AG04450 (cell line): ENCODE measurements at places on chromosomes 16 and 17.

DNA sequence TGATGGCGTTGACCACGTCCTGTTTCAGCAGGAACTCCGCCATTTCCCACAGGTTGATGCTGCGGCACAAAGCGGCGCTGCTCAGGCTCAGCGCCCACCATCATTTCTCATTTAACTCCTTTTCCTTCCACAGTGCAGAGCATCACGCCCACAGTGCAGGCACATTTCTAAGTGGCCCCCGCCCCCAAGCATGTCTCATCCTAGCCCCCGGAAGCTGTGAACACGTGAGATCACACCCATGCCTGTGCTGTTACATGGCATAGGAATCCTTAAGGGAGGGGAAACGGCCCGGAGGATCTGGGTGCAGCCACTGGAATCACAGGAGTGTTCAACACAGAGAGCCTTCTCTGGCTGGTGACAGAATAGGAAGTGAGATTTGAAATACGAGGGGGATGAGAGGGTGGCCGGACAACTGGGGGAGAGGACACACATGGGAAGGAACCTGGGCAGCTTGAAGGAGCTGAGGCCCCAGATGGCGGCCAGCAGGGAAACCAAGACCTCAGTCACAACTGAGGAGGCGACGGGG, 4.7 kb downstream of the NAGPA start:
- no peak for DNase-seq

DNA sequence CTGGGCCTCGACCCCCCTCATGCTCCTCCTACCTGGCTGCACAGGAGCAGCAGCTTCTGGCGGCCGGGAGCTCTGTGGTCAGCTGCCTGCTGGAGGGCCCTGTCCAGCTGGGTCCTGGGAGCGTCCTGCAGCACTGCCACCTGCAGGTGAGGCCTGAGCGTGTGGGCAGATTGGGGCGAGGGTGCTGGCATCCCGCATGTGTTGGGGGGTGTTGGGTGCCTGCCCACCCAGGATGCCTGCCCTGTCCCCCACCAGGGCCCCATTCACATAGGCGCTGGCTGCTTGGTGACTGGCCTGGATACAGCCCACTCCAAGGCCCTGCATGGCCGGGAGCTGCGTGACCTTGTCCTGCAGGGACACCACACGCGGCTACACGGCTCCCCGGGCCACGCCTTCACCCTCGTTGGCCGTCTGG, 16.5 kb downstream of the FCSK start:
- DNase-seq, result no peak

- DNase-seq, result no peak
These were observed 211.9 kb downstream of the GSG1L start for GRCh38 chr16:27851586-27851985.

GRCh38 chr16:89507214-89507833, 879 bp upstream of the SPG7 start:
- DNase-seq, result no peak

DNA sequence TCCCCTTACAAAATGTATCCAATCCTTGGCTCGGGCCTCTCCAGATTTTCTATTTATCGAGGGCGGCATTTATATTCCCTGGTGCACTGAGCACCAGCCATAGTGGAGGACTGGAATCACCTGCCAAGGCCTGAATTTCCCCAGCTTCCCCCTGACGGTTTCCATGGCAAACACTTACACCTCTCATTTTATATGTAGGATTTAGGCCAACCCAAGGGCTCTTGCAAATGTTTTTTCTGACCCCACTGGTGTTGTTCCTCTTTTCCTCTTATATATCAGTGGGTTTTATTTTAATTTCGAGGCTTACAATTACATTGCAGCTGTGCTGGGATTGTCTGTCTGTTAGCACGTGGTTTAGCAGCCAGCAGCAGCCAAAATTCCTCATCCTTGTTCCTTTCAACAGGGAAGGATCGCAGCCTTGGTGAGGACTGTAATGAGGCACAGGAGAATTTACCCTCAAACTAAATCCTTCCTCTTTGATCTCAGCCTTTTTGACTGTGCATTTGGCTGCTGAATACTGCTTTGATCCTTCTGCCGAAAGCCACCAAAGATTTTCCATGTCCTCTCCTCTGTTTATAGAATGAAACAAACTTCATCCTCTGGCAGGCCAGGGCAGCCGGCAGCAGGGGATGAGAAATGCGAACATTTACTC, 26.5 kb upstream of the CES5A start:
- no peak for DNase-seq

DNA sequence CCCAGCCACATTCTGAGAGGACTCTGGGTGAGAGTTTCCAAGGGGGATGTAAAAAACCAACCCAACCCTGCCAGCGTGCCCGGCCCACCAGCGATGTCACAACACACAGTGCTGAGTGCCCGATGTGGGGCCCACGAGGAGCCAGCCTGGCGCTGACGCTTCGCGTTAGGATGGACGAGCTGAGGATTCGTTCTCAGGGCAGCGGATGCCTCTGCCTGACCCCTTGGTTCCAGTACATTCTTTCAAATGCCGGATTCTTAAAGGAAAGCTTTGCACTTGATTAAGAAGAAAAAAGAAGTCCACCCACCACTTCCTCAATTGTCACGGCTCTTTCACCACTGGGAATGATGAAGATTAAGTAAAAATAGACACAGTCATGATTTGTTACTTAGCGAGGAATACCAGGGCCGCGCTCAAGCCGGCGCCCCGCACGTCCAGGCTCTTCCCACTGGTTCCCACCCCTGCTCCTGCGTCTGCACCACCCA, 79.4 kb downstream of the IRF8 start:
- no peak for DNase-seq

- no peak for DNase-seq
These were observed 1.7 kb downstream of the KANSL1 start for GRCh38 chr17:46191322-46192188.

GRCh38 chr16:28991687-28992086, 6.8 kb downstream of the LAT start:
- no peak for DNase-seq

GRCh38 chr16:2147981-2148671, at the start of gene RAB26:
RAB26 (plus strand) TSS chr16:2148625; CDS start chr16:2148784, 159 bp downstream.
- DNase-seq, result no peak

- DNase-seq, result no peak
These were observed 15.5 kb upstream of the CUEDC1 start for GRCh38 chr17:57970710-57971109.

GRCh38 chr16:82476786-82477185, 150.0 kb upstream of the CDH13 start:
- no peak for DNase-seq

GRCh38 chr17:2279707-2280106, 23.9 kb downstream of the SMG6 start:
- no peak for DNase-seq

DNA sequence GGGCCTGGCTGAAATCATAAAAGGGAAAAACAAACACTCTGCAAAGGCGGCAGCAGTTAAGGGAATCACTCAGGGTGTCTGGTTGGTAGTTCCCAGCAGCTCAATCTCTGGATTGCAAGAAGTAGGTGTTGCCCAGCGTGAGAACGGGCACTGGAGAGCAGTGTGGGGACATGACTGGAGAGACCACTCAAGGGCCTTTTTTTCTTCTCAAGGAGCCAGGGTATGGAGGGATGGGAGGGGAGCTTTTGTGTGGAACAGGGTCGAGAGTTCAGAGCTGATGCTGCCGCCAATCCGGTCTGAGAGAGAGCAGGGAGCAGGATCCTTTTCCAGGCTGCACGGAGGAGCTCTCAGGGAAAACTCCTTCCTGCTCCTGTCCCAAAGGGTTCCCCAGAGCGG, 15.2 kb downstream of the SCNN1B start:
- no peak for DNase-seq

DNA sequence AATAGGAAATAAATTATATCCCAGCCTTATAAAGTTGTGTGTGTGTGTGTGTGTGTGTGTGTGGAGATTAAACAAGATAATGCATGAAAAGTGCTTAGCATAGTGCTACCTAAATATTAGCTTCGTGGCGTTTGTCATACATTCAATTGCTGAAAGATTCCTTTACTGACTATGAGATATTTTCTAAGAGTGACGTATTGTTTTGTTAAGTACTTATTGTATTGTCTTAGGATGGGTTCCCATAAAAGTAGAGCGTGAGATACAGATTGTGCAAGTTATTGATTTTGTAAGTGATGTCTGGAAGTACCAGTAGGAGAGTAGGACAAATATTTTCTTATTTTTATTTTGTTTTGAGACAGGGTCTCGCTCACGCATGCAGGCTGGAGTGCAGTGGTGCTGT, 730.0 kb downstream of the CDH8 start:
- DNase-seq, result no peak

GRCh38 chr17:57724026-57724728, 20.9 kb downstream of the CCDC182 start:
- DNase-seq, result no peak

- no peak for DNase-seq
These were observed 3.1 kb downstream of the NTHL1 start for GRCh38 chr16:2044541-2044940.

DNA sequence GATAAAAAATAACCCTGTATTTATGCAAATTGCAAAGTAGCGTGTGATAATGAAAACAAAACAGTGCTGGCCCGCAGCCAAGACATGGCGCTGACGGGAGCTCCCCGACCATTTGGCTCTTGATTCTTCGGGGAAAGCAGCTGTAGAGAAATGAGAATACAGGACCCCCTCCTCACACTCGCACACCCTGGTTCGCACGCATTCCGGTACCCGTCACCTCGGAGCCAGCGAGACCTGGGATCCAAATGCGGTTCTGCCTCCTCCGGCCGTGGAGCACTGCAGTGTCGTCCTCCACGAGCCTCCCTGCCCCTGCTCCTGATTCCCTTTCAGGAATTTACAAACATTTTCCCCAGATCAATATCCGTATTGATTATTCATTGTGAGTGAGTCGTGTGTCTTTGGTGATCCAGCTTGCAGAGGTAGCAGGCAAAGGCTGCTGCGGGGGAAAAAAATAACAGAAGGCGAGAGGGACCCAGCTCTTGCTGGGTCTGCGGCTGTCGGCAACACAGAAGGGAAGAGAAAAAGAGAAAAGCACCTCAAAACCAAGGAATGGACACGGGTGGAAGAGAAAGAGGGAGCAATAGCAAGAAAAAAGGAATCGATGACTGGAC, 184.1 kb upstream of the ZFHX3 start:
- no peak for DNase-seq

GRCh38 chr17:561116-561515, 153.5 kb downstream of the VPS53 start:
- DNase-seq, result peak; percentile 36

- no peak for DNase-seq
These were observed 58.7 kb downstream of the PLXDC1 start for GRCh38 chr17:39092692-39093230.

GRCh38 chr16:74942566-74942965, 42.4 kb downstream of the WDR59 start:
- no peak for DNase-seq

- no peak for DNase-seq
These were observed 23.0 kb downstream of the RHBDL3 start for GRCh38 chr17:32288615-32289014.

- DNase-seq, result no peak
These were observed 28.9 kb downstream of the SLC7A5 start for GRCh38 chr16:87840271-87840978.

- no peak for DNase-seq
These were observed 53.4 kb downstream of the GAS7 start for GRCh38 chr17:10144982-10145381.

DNA sequence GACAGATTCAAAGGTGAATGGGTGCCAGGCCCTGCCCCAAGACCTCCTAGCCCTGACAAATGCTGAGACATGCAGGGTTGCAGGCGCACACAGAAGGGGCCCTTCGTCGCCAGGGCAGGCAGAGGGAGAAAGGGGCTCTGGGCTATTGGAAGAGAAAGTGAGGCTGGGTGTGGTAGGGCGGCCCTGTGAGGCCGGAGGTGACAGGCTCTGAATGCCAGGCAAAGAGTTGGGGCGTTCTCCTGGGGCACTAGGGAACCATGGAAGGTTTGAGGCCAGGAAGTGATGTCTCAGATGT, 26.4 kb upstream of the NXPH3 start:
- no peak for DNase-seq

DNA sequence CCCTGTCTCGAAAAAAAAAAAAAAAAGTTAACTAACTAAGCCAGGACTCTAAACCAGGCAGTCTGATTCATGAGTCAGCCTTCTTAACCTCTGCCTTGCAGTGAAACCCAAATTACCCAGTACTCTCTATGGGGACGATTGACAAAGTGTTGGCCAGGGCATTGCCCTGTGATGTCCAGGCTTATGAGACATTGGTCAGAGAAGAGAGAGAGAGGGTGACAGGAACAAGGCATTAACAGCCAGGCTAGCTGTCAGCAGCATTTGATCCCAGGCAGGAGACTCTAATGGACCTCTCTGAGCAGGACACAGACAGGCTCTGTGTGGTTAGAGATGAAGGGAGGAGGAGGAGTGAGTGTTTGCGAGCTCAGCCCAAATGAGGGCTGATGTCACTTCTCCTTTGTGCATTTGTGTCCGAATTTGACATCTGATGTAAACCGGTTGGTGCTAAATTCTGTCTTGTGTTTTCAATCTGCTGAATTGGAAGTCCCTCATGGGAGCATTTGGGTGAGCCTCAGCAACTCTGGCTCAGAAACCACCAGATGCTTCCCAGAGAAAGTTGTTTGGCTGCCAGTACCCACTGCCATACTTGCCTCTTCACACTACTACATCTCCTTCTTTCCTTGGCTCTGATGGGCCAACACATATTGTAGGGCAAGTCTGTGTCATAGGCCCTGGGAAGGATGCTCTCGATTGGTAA, 4.3 kb upstream of the MYL4 start:
- DNase-seq, result no peak

GRCh38 chr17:77959126-77959925, 823 bp downstream of the TNRC6C start:
- no peak for DNase-seq

DNA sequence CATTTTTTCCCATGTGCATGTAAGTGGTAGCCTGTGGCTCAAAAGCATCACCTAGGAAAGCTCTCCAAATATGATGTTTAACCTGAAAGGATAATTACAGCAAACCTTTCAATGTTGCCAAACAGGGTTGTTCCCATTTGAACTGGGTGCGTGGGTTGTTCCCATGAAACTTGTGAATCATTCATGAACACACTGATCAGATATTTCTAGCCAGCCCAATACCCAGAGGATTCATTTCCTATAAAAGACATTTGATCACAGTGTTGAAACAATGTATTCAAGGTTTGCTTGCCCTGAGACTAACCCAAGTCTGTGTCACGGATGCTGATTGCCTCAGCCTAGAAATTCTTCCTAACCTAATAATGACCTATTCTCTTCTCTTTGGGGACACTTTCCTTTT, 12.9 kb downstream of the KRT39 start:
- DNase-seq, result peak; percentile 65

DNA sequence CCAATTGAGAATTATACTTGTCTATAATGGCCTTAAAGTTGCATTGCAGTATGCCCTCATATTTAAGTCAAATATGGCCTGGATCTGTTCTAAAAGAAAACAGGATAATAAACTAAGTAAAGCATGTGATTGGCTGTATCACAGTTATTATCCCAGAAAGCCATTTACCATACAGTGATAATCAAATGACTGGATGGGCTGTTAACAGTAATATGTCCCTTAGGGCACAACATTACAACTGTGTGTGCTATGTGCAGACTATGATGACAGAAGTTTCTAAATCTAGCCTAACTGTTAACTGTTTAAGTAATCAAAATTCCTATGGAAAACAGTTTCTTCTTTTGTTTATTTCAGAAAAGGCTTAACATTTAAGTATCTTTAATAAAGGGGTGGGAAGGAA, 145.7 kb downstream of the STXBP4 start:
- DNase-seq, result no peak

- DNase-seq, result no peak
These were observed 4.3 kb upstream of the SH2B1 start for GRCh38 chr16:28859326-28859725.
